Ascending aorta (tissue), 2 donors: ENCODE measurements at places on chromosomes 4 and X.

DNA sequence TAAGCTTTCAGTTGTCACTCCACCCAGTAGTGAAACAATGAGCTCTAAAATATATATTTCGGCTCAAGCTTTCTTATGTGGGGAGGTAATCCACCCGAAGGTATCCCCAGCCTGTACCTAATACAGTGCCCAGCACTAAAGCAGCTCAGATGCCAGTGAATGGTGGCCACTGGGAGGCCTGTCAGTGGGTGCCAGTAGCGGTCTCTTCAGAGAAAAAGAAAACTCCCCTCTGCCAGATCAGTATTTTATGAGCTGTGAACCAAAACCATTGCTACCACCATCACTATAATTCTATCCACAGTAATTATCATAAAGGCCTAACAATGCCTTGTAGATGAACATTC, 835 bp upstream of the NFKB1 start:
- no peak for DNase-seq

- DNase-seq, result no peak
Measured at GRCh38 chr4:77651820-77652219, 46.2 kb downstream of the CXCL13 start.

DNA sequence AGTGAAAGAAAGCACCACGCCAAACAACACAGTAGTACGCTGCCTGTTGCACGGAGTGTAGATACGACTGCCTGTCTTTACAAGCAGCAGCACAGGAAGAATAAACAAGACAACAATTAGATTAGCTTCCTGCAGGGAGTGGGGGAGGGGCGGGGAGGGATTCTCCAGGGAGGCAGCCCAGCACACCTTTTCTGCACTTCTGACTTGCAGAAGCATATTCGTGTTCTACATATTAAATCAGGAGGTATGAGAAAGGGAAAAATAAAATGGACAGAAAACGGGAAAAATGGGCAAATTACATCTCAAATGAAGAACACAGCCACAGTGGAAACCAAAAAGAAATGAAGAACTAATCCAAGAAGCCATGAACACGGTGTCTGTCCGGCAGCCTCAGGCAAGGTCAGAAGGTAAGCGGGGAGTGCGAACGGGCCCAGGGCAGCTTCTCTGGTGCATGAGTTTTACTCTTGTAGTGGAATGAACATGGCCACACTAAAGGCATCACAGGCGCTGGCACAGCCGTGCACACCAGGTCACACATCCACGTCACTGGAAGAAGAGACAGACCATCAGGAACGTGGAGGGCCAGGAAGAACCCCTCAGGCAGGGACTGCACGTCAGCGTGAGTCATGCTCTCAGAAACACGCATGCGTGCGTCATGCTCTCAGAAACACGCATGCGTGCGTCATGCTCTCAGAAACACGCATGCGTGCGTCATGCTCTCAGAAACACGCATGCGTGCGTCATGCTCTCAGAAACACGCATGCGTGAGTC, 20.1 kb upstream of the ADRA2C start:
- DNase-seq, result no peak

DNA sequence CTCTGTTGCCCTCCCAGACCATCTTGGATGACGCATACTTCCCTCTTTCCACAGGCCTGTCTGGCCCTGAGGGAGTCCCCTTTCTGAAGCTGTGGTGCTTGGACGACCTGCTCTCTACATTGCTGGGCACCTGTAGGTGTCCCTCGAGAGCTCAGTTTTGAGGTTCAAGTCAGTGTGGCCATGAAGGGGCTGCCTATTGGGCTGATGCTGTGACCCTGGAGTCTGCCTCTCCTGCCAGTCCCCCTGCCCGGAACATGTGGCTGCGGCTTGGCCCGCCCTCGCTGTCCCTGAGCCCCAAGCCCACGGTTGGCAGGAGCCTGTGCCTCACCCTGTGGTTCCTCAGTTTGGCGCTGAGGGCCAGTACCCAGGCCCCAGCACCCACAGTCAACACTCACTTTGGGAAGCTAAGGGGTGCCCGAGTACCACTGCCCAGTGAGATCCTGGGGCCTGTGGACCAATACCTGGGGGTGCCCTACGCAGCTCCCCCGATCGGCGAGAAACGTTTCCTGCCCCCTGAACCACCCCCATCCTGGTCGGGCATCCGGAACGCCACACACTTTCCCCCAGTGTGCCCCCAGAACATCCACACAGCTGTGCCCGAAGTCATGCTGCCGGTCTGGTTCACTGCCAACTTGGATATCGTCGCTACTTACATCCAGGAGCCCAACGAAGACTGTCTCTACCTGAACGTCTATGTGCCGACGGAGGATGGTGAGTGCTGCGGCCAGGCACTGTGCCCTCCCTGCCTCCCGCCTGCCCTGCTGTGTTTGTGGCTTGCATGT, 3.0 kb downstream of the NLGN3 start:
- no peak for DNase-seq

DNA sequence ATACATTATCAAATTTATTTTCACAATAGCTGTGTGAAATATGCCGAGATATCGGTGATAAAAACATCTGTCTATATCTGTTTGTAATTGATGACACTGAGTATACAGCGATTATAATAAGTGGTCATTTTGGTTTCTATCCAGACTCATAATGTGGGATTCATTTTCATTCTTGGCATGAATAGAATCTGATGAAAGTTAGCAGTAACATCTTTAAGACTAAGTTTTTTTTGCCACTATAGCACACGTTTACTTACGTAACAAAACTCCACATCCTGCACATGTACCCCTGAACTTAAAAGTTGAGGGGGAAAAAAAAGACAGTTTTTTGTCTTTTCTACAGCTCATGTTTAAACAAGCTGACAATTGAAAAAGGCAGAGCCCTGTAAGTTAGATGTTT, 86.4 kb downstream of the PPA2 start:
- DNase-seq, result no peak

GRCh38 chr4:8560265-8561047, 19.7 kb upstream of the GPR78 start:
- no peak for DNase-seq

DNA sequence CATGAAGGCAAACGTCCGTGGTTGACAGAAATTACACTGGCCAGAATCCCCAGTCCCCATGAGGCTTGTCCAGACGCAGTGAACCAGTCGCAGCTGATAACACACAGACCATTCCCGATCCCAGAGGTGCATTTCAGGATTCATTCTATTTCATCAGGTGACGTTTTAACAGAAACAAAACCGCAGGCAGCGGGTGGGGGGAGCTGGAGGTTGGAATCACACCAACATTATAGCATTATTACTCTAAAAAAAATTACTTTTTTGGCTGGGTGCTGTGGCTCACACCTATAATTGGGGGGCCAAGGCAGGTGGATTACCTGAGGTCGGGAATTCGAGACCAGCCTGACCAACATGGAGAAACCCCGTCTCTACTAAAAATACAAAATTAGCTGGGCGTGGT, 25.2 kb downstream of the NOP14 start:
- peak; percentile 45 for DNase-seq

- DNase-seq, result no peak
Measured at GRCh38 chrX:20796450-20796849, 529.7 kb upstream of the RPS6KA3 start.

GRCh38 chr4:2049811-2050210, 9.3 kb upstream of the NAT8L start:
- DNase-seq, result peak; percentile 8

GRCh38 chr4:54783402-54784110, 125.8 kb downstream of the KIT start:
- DNase-seq, result no peak

DNA sequence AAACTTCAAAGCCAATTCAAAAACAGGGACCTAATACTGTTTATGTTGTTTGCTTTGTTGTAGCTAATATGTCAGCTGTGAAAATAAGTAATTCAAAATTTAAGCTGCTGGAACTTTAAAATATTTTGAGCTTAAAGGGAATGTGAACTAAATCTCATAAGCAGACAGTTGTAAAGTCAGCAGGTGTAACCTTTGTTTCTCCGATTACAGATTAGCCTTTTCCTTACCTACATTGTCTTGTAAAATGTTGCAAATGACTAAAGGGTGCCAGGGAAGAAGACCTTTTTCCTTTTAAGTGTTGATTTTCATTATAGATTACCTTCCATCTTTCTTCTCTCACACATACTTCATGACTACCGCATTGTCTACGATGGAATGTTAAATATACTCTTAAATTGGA, 405.1 kb downstream of the KCNIP4 start:
- no peak for DNase-seq

- no peak for DNase-seq
Measured at GRCh38 chr4:83701041-83701440, 165.1 kb downstream of the GPAT3 start.

- no peak for DNase-seq
Measured at GRCh38 chr4:56181140-56181953, 205.9 kb downstream of the AASDH start.

- no peak for DNase-seq
Measured at GRCh38 chr4:86376850-86377249, 17.0 kb upstream of the MAPK10 start.

DNA sequence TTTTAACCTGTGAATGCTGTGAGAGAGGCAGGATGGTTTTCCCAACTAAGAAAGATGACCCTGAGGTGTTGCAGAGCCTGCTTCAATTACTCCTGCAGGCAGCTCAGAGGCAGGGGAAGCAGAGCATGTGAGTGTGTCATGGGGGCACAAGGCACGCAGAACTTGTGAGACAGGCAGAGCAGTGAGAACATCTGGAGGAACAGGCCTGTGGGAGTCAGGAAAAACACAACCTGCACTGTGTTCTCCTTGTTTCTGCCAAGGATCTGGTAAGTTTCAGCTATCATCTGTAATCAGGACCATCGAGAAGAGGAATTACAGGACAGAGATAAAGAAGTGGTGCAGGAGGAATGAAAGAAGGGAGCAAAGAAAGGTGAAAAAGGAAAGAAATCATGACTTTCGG, 741.8 kb upstream of the INTU start:
- no peak for DNase-seq

DNA sequence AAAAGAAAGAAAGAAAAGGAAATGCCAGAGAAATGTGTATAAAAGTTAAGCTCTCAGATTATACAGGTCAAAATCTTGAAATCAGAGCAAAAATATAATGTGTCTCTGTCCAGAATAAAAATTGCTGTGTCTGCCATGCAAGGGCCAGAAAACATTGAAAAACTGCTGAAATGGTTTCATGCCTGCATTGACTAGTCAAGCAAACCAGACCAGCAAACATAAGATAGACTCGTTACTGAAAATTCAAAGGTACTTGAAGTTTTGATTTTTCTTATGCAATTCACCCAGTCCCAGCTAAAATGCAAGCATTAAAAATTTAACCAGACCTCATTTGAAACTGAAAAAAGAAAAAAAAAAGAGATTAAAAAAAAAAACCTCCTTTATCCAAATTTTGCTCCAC, 37.2 kb upstream of the NPFFR2 start:
- DNase-seq, result no peak

DNA sequence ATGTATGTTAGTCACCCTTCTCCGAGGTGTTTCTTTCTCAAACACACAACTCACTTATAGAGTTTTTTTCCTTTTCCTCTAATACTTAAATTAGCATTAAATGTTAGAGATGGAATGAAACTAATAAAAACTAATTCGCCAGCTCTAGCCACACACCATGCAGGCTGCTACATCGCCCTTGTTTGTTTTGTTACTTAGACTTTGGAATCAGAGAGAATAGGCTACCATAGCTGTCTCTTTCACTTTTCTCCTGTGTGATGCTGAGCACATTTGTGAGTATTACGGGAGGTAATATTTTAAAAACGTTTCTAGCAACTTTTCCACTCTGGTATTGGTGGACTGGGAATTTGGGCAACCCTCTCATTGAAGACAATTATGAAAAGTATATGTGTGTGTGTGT, 43.5 kb downstream of the ESX1 start:
- DNase-seq, result no peak

DNA sequence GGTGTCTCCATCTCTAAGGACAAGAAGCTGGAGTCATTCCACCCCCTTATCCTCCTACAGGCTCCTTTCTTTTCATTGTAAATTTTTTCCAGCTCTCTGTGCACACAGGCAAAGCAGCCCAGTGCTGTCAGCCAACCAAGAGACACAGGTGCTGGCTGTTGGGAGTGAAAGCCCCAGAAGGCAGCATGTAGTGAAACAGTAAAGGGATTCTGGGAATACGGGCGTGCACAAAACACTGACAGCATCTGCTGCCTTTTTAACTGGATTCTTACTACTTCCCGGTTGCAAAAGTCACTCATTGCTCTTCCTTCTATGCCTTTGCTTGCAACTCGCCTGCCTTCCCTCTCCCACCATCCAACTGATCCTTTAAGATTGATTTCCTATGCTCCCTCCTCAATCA, 208.6 kb upstream of the PRPS2 start:
- DNase-seq, result no peak

DNA sequence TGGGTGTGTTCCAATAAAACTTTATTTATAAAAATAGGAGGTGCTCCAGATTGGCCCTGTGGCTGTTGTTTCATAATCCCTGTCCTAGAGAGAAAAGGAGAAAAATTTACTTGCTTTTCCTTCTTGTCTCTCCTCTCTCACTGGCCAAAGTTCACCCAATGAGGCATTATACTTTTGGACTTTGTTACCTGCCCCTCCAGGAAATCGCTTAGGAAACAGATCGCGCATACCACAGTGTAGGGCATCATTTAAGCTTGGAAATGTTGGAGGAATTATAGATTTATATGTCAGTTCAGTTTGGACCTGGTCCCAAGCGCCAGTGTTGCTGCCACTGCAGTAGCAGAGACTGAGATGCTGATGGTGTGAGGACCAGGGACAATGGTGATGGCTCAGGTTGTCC, 337.6 kb upstream of the NR3C2 start:
- no peak for DNase-seq

DNA sequence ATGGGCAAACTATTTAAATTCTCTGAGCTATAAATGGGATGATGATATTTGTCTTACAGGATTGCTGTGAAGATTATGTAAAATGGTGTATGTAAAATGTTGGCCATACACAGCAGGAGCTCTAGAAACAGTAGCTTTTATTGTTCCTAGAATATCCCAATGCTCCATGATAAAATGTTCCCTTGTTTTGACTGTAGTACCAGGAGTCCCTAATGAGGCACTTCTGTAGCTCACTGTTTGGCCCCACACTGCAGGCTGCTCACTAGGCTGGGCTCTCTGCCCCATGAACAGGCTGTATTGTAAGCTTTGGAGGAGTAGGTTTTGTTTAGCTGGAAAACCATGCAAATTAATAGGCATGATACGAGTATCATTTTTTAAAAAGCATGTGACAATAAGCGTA, 3.3 kb upstream of the FGA start:
- no peak for DNase-seq

- no peak for DNase-seq
Measured at GRCh38 chr4:56979421-56980072, 851 bp downstream of the POLR2B start.

DNA sequence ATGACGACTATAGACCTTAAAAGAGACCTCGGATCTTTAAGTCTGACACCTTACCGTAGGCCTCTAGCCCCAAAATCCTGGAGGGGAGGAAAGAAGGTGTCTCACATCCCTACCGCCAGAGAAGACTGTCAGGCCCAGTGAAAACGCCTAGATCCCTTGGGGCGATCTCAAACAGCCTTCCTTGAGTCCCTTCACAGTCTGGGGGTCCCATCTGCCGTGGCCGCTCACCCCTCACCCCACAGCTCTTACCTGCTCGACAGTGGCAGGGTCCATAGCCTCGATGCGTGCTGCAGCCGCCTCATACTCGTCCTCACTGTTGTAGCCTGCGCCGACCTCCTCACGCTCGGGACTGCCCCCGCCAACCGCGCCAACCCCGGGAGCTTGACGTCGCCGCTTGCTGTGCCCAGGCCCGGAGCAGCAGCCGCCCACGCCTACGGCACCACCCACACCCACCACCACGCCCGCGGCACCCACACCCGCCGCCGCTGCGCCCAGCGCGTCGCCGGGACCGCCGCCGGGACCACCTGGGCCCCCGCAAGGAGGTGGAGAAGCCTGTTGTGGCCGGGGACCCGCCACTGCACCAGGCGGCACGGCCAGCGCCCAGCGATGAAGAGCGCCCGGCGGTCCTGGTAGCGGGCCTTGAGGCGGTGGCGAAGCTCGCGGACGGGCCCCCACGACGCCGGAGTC, 536 bp downstream of the OTUD5 start:
- peak; percentile 67 for DNase-seq
